ENCODE measurements at places on chromosomes 5 and 9.
A peak's percentile ranks its signal among the peaks of the same experiment; 100 is the strongest.

- DNase-seq = peak; percentile 36
These were observed 10.1 kb downstream of the EEIG1 start for GRCh38 chr9:127970401-127971313.

DNA sequence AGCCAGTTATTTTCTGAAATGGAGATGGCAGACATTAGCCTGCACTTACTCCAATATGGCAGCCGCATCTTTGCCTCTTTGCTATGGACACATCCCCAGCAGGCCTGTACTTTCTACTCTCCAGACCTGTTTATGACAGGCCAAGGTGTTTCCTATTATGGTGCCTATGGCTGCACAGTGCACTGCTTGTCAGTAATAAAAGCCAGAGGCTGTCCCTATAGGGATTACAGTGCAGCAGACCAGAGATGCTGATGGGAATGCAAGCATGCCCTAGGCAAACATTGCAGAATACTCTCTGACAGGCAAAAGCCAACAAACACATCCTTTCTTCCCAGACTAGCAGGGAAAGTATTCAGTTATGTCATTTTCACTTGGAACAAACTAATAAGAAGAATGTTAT is 442.9 kb downstream of the RAB3C start:
- DNase-seq = no peak

- DNase-seq = no peak
These were observed 268.5 kb downstream of the BNC2 start for GRCh38 chr9:16601991-16602390.

- DNase-seq = no peak
These were observed 21.0 kb downstream of the CSF1R start for GRCh38 chr5:150065346-150065745.

DNA sequence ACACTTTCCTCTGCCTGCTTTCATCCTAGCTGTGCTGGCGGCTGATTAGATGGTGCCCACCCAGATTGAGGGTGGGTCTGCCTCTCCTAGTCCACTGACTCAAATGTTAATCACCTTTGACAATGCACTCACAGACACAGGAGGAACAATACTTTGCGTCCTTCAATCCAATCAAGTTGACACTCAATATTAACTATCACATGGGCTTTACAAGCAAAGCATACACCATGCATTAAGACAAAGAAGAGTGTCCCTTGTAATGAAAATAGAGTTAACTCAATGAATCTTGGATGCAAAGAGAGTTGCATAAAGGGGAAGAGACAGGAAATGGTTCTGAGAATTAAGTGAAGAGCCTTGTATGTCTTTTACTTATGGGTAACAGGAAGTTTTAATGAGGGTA is 298.7 kb upstream of the BRINP1 start:
- no peak for DNase-seq

- no peak for DNase-seq
These were observed 172.1 kb upstream of the DAP start for GRCh38 chr5:10933121-10933520.

- no peak for DNase-seq
These were observed 28.5 kb upstream of the CETN3 start for GRCh38 chr5:90438100-90438499.
